Naive B cell (primary cell): ENCODE measurements at places on chromosomes 16 and 17.

DNA sequence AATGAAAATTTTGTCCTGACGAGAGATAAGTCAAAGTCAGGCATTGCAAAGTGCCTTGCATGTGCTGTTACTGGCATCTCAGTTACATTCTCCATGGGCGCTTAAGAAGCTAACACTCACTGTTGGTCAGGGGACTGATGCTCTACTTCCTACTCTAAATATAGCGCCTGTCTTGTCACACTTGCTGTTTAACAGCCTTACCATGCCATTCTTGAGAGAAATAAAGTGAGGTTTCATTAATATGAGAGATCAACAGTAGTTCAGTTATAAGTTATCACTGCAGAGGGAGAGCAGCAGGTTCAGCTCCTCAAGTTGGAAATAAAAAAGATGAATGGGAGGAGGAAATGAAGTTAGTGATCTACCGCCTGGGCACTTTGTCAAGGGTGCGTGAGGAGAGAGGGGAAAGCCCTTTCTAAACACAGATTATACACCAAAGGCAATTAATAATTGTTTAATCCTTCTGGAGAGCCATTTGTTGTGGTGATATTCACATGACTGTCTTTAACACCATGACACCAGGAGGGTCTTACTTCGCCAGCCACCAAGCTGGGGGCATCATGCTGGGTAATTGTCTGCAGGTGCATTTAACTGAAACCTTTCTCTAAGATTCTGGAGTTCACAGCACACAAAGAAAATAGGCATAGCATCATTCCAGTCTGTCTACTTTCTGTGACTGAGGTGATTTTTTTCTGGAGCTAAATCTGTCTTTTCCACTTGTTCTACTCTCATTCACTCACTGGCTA, 568.7 kb upstream of the HSBP1 start:
- no peaks in the 10 kb centered on the region for H3K36me3 ChIP-seq
- H3K27ac ChIP-seq, result no peak overlapping the region
- no peaks in the 10 kb centered on the region for H3K4me1 ChIP-seq
- H3K27me3 ChIP-seq, result no peaks in the 10 kb centered on the region
- no peak for DNase-seq

DNA sequence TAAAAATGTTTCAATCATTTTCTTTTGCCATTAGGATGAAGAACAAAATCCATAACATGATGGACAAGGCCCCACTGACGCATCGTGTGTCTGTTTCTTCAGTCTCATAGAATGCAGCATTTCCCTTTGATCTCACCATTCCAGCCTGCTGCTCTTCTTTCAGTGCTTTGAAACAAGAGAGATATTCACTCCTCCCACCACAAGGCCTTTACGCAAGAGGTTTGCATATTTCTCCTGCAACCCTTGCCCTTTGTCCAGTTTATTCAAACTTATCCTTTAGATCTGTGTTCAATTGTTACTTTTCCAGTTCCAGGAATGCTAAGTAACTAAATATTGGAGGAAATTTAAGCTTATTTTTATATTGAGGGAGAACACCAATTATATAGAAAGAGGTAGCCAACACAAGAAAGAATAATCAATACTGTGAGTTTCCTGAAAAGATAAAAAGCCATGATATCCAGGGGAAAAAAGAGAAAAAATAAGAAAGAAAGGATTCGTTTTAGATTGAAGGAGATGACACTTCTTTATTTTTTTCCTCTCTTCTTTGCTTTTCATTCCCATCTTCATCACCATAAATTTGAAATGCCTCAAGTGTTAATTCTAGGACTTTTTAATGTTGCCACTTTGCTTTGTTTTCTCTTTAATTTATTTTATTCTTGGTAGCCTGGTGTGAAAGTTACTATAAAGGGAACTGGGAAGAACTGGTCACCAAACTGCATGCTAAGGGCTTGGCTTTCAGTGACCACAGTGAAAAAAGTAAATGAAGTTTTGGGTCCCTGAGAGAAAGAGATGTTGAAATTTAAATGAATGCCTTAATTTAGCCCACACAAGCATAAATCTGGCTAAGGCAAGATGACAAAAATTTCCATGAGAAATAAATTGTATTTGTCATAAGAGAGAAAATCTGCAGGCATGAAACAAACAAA, 102.1 kb downstream of the KIF2B start:
- no peaks in the 10 kb centered on the region for H3K4me1 ChIP-seq
- DNase-seq, result no peak
- no peak overlapping the region for H3K4me3 ChIP-seq
- no peak overlapping the region for H3K27ac ChIP-seq

DNA sequence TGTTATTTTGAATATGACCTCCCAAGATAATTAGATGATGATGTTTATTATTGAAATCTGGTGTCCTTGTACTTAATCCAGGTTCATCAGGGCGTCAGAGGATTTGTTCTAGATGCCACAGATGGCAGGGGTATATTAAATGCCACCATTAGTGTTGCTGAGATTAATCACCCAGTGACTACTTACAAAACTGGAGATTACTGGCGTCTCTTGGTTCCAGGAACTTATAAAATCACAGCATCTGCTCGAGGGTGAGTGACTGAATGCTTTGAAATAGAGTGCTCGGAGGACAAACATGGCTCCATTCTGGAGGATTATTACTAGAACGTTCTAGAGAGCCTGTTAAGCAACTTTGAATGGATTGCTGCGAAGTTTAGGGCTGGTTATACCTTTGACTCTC, 33.5 kb upstream of the GOSR1 start:
- no peaks in the 10 kb centered on the region for H3K4me1 ChIP-seq
- no peak for DNase-seq
- H3K4me3 ChIP-seq, result no peak overlapping the region
- no peak overlapping the region for H3K27ac ChIP-seq
- no peaks in the 10 kb centered on the region for H3K36me3 ChIP-seq

- H3K27me3 ChIP-seq, result no peaks in the 10 kb centered on the region
- H3K4me3 ChIP-seq, result no peak overlapping the region
- DNase-seq, result no peak
Observed at GRCh38 chr17:29155227-29155965, 24.8 kb downstream of the MYO18A start.

GRCh38 chr17:16877099-16877498, 94.8 kb downstream of the TNFRSF13B start:
- no peak for DNase-seq
- no peaks in the 10 kb centered on the region for H3K4me1 ChIP-seq
- no peaks in the 10 kb centered on the region for H3K36me3 ChIP-seq
- peaks cover 23% of the 10 kb centered on the region for H3K27me3 ChIP-seq
